ENCODE measurements at places on chromosomes 11 and 22.

- DNase-seq, result no peak
Measured at GRCh38 chr22:19046719-19047609, 75.2 kb downstream of the DGCR2 start.

DNA sequence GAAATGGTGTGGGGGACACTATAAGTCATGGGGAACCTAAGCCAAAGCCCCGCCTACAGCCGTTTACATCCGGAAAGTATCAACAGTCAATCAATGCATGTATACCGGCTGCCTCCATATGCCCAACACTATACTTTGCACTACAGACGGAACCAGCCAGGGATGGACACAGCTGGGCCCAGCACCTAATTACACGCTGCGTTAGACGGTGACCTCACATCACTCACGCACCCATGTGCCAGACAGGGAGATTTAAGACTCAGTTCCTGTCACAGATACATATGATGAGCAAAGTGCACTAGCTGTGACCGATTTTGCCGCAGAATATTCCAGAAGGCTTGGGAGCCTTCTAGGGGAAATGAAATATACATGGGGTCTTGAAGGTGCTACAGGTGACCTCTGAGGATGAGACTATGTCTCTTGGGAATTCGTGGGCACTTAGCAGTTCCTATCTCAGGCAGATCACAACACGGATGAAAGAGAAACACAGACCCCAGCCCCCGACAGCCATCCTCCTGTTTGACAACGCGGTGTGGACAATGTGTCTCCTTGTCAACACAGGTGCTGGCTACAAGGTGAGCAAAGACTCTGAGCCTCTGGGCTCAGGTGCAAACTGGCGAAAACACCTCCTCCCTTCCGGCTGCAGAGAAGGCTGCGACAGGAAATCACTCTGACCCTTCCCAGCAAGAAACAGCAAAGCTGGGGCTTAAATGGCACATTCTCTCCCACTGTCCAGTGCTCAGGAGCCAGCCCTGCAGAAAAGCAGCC is 8.0 kb downstream of the AHNAK start:
- DNase-seq, result no peak

- no peak for DNase-seq
Measured at GRCh38 chr22:43154887-43155536, 3.7 kb downstream of the TSPO start.

- no peak for DNase-seq
Measured at GRCh38 chr11:8429483-8429882, 164.5 kb downstream of the STK33 start.

- no peak for DNase-seq
Measured at GRCh38 chr11:125663910-125664309, 16.7 kb downstream of the ACRV1 start.

DNA sequence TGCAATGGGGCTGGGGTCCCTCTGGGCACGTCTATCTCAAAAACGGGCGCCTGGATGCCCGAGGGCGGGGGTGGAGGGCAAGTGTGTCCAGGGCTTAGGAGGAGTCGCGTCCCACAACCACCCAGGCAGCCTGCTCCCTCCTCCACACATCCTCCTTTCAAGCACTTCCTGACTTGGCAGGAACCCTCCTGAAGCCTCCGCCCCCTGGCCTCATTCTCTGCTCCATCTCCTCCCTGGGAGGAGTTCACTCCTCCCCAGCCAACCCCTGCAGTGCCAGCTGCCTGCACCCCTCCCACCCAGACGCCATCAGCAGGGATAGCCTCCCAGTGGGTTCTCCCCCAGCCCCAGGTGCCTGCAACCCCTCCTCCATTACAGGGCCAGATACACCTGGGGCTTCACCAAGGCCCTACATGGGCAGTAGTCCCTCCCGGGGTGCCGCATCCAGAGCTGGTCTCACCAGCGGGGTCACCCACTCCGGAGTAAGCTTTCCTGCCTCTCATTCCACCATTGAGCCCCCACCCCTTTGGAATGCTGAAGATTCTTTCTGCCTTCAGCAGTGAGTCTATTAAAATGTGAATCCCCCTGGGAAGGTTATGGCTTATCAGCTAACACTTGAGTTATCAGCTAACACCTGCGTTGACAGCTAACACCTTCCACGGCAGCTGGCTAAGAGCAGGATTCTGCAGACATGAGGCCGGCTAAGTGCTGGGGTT is 24.4 kb downstream of the RTN4R start:
- DNase-seq, result peak; percentile 82

- DNase-seq, result no peak
Measured at GRCh38 chr22:22058633-22059290, 76.2 kb upstream of the TOP3B start.

All from CD4-positive, alpha-beta T cell treated with Interleukin-17A for 4 hours (primary cell).